Nasal cavity respiratory epithelium epithelial cell of viscerocranial mucosa (primary cell): ENCODE measurements at places on chromosomes 7 and 10. TPM values are rescaled to one million over a fixed set of nuclear protein-coding genes. Genes with fewer than 3 reads are reported as not detected.

GGCT gene
- total RNA-seq: 70.3 and 74.5 TPM in 2 replicates

CLRN3 gene
- not detected in 2 replicates for total RNA-seq

METTL27 gene
- total RNA-seq: 3.1 and 4.4 TPM in 2 replicates

TMEM130 gene
- not detected in 2 replicates for total RNA-seq

DEPP1 gene
- 0.68 and 3.7 TPM in 2 replicates for total RNA-seq

C7orf25 gene
- total RNA-seq: 4.4 and 8.2 TPM in 2 replicates

CTTNBP2 gene
- 0.34 and 1.2 TPM in 2 replicates for total RNA-seq

NUTM2D gene
- 2.1 and 7.5 TPM in 2 replicates for total RNA-seq

CREB3L2 gene
- 12.6 and 27.0 TPM in 2 replicates for total RNA-seq

MYL7 gene
- total RNA-seq: 0.34 and 0.43 TPM in 2 replicates

OGA gene
- total RNA-seq: 125 and 169 TPM in 2 replicates

CYP2C19 gene
- total RNA-seq: 0.50 TPM in 1 of 2 replicates, not detected in the other

LDB3 gene
- total RNA-seq: under 0.01 and 0.07 TPM in 2 replicates

GSTO2 gene
- total RNA-seq: 6.5 and 18.8 TPM in 2 replicates

CCDC126 gene
- total RNA-seq: 19.5 TPM in 2 replicates

FOXP2 gene
- 1.1 and 3.1 TPM in 2 replicates for total RNA-seq

MUC12 gene
- total RNA-seq: not detected in 2 replicates
